ENCODE measurements at places on chromosomes 1 and 21.
A peak's percentile ranks its signal among the peaks of the same experiment; 100 is the strongest.

GRCh38 chr1:163331116-163331515 lies 9.4 kb downstream of the NUF2 start:
- DNase-seq = no peak

DNA sequence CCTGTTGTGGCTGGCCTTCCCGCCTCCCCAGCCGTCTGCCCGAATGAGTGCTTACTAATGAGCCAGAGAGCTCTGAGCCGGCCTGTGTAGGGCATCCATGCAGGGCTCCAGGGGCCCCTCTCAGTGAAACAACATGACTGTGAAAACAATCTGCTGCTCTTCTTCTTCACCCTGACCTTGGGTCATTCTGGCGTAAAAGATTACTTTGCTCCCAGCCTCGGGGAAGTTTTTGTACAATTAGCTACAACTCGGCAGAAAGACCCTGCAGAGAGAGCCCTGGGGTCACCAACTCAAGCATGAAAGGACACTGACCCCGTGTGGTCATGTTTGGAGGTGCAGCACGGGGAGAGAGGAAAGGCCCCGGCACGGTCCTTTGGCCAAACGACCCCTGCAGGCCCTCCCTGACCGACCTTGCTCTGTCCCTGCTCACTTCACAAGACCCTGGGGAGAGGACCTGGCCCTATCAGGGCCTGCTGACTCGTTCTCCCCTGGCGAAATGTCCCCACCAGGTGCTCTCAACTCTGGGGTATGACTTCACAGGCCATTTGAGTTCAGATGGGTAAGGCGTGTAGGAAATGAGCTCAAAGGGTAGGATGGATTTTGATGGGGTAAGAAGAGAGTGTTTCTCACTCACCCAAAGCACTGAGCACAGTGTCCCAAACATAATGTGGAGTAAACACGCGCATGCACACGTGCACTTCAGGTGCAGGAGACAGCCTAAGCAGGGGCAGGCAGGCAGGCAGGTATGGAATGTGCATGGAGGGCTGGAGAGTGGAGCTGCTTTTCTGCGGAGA lies 22.9 kb upstream of the FAM20B start:
- DNase-seq = peak; percentile 67

- no peak for DNase-seq
Measured at GRCh38 chr1:169860187-169860586, 33.5 kb downstream of the SCYL3 start.

- no peak for DNase-seq
Measured at GRCh38 chr1:53378061-53378460, 50.2 kb upstream of the LRP8 start.

GRCh38 chr1:164440232-164440631 lies 118.8 kb upstream of the PBX1 start:
- DNase-seq = no peak

- DNase-seq = no peak
Measured at GRCh38 chr1:151829352-151830046, 2.1 kb downstream of the RORC start.

DNA sequence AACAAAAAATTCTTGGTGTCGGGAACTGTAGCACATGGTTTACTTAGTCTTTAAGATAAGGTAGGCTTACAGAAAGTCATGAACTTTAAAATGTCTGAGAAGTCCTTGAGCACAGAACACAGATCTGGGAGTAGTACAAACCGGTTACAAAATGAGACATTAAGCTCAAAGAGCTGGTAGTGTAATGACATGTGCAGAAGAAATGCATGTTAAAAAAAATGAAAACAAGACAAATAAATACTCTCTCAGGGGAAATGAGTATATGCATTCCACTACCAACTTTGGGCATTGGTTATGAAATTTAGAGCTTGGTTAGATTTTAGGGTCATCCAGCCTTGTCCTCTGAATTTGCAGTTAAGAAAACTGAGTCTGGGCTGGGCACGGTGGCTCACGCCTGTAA lies 91.5 kb upstream of the F3 start:
- no peak for DNase-seq

DNA sequence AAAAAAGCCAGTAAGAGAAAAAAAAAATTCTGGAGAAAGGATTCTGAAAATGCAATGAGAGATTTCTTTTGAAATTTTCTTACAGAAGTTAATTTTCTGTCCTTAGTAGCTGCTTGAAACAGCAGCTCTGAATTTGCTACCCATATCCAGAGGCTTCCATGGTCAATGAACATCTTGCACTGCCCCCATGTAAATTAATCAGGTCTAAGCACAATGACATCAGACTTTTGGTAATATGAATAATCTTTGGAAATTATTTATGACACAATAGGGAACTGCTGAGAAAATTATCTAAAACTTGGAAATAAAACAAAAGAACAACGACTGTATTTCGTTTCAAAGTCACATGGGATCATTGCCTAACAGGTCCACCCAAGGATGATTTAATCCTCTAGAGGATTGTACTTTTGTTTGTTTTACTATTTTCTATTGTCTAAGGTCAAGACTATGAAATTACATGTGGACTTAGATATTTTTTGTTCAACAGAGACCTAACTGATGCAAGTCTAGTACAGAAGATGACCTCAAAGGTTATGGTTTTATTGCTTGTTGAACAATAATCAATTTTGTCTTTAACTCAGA lies 312.1 kb downstream of the BACH1 start:
- no peak for DNase-seq

GRCh38 chr1:20086800-20087199 lies 16.8 kb downstream of the PLA2G5 start:
- no peak for DNase-seq

GRCh38 chr1:105399716-105400115 lies 1650.0 kb downstream of the AMY1C start:
- no peak for DNase-seq

DNA sequence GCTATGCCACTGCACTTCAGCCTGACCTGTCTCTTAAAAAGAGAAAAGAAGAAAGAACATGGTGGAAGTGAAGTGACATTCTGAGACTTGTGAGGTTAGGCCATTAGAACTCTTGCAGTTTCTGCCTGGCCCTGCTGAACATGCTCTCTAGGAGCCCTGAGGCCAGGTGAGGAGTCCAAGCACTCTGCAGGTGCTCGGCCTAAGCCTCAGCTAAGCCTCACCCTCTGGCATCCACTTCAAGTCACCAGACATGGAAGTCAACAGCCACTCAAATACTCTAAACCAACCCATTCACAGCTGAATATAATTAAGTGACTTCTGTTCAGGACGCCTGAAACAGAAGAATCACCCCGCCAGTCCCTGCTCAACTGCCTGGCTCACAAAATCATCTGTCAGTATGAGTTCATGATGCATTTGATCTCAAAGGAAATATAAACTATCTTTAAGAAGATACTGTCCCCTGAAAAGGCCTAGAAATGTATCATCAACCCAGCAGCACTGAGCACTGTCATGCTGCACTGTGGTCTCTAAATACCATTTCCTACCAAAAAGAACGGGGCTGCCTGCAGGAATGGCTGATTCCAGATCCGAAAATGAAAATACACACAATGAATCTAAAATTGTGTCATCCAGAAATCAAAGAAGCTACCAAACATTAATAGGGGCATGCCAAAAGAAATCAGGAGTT lies 118.8 kb downstream of the PSMG1 start:
- no peak for DNase-seq

DNA sequence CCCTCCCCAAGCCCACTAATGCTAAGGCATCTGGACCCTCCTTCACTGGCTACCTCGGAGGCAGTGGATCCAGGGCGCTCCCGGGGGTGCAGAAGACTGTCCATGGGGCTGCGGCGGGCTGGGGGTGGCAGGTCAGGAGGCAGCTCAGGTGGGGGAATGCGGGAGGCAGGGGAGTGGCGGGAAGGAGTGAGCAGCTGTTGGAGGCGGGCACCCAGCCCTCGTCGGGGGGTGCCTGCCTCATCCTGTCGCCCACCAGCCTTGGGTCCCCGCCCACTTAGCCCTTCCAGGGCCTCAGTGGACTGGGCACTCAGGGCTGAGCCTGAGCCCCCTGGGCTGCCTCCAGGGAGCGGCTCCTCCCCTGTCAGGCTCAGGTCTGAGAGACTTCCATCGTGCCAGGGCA lies 10.7 kb upstream of the GATAD2B start:
- DNase-seq = no peak

Measured in CD4-positive, alpha-beta T cell treated with Interleukin-10 for 1 hour (primary cell).